ENCODE measurements at places on chromosomes 3 and 15. TPM values are rescaled to one million over a fixed set of nuclear protein-coding genes. Genes with fewer than 3 reads are reported as not detected.

DNA sequence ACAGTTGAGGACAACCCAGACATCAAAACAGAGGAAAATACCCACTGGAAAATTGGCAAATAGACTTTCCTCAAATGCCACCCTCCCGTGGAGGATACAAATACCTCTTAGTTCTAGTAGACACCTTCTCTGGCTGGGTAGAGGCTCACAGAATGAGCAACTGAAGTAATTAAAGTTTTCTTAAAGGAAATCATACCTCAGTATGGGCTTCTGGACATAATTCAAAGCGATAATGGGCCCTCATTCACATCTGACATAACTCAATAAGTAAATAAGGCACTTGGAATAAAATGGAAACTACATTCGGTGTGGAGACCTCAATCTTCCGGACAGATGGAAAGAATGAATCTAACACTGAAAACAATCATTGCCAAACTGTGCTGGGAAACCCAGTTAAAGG is 115.2 kb upstream of the PLCL2 start:
- no peak for ATAC-seq

Gene TF
- total RNA-seq: 1.9 TPM

Gene OR5K2
- not detected for total RNA-seq

GRCh38 chr3:14203521-14204079 is 25.0 kb downstream of the LSM3 start:
- peak; percentile 58 for ATAC-seq

DNA sequence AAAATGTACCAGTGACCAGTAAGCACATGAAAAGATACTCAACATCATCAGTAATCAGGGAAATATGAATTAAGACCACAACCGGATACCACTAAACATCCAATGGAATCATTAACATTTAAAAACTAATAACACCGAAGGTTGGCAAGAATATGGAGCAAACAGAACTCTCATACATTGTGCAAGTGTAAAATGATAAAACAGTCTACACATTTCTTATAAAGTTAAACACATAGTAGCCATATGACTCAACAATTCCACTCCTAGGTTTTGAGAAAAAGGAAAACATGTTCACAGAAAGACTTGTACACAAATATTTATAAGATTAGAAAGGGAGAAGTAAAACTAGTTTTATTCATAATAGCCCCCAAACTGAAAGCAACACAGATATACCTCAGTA is 60.3 kb upstream of the SLCO2A1 start:
- ATAC-seq: no peak

Gene FAM81A
- not detected for total RNA-seq

DNA sequence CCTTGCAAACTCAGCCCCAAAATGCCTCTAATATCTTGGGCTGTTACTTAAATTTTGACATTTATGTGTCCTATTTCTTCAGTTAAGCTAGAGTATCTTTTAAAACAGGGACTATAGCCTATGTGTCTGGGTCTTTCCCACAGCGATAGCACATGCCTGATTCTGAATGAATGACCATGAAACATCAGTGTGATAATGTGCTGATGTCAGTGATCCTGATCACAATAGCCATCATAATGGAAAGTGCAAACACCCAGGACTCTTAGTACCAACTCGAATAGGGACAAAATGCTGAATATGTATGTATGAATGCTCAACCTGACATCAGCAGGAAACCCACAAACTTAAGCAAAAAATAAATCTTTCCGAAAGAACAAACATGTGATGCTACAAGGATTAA is 537.4 kb downstream of the IGSF11 start:
- ATAC-seq: no peak

GRCh38 chr15:40430271-40430805 is 10.4 kb upstream of the BAHD1 start:
- ATAC-seq: no peak

GRCh38 chr3:161745741-161746140 is 249.1 kb downstream of the OTOL1 start:
- ATAC-seq: no peak

Gene XCR1
- total RNA-seq: 0.05 TPM

- no peak for ATAC-seq
Observed at GRCh38 chr15:39948817-39949216, 14.9 kb downstream of the EIF2AK4 start.

DNA sequence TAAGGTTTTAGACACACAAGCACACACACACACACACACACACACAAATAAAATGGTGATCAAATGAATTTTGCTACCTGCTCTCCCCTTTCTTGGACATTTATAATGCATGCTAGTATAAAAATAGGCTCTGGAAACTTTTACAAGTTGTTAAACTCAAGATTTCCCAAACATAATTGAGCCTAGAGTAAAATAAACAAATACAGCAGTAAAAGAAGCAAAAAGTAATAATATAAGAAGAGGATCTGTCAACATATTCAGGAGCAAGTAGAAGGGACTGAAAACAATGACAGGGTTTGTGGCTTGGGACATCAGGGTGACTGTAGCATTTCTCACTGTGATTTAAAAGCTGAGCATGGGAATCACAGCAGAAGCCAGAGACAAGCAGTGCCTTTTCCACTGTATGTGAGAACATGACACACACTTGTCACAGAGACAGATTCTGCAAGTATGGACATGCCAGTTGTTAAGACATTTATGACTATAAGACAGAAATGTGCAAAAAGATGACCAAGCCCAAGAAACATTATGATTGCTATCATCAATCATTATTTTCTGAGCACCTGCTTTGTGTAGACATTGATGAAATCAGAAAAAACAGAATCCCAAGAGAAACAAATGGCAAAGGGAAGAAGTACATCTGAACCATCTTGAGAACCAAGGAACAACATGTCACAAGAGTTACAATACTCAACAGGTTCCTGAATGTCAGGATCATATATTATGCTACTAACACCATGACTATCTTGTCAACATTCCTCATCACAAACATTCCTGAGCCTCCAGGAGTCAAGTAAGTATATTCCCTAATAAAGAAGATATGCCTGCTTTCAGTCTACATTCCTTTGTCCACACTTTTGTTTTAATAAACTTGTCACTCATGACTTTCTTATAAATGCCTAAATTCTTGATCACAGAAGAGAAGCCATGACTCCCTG is 7.1 kb downstream of the THRB start:
- ATAC-seq: no peak

GRCh38 chr3:124037326-124037725 is 45.4 kb upstream of the ROPN1 start:
- ATAC-seq: no peak

Gene CPA3
- not detected for total RNA-seq
